ENCODE measurements at places on chromosomes 6 and 20. TPM values are rescaled to one million over a fixed set of nuclear protein-coding genes. Genes with fewer than 3 reads are reported as not detected.

- no peak overlapping the region for H3K4me3 ChIP-seq
- no peaks in the 10 kb centered on the region for H3K36me3 ChIP-seq
- no peak overlapping the region for H3K27ac ChIP-seq
- H3K4me1 ChIP-seq = no peaks in the 10 kb centered on the region
Observed at GRCh38 chr20:59120491-59120890, 43.1 kb upstream of the ZNF831 start.

GRCh38 chr6:129923530-129924250 is 62.6 kb upstream of the TMEM244 start:
- H3K4me1 ChIP-seq = peaks cover 30% of the 10 kb centered on the region
- peaks cover 3% of the 10 kb centered on the region for H3K27me3 ChIP-seq
- peak; percentile 19 for DNase-seq
- no peak overlapping the region for H3K4me3 ChIP-seq

DNA sequence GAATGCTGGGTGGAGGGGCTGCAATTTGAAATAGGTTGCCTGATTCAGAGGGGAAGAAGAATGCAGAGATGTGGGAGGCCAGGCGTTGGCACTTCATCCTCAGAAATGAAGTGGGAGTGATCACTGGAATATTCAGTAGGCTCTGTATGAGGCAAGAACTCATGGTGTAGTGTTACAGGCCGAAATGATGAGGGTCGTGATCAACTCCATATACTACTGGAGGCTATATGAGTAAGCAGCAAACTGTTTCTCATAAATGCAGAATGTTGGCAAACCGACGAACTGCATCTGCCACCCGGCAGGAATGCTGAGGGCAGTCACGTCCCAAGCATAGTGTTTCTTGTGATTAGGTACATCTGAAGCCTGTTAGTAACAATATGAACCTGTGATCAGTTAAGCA is 12.7 kb downstream of the KCNS1 start:
- peak; percentile 96 for DNase-seq
- no peaks in the 10 kb centered on the region for H3K27me3 ChIP-seq
- peak overlapping the region; percentile 63 for H3K4me3 ChIP-seq
- peak overlapping the region; percentile 91 for H3K27ac ChIP-seq
- peaks cover 69% of the 10 kb centered on the region for H3K4me1 ChIP-seq

DNA sequence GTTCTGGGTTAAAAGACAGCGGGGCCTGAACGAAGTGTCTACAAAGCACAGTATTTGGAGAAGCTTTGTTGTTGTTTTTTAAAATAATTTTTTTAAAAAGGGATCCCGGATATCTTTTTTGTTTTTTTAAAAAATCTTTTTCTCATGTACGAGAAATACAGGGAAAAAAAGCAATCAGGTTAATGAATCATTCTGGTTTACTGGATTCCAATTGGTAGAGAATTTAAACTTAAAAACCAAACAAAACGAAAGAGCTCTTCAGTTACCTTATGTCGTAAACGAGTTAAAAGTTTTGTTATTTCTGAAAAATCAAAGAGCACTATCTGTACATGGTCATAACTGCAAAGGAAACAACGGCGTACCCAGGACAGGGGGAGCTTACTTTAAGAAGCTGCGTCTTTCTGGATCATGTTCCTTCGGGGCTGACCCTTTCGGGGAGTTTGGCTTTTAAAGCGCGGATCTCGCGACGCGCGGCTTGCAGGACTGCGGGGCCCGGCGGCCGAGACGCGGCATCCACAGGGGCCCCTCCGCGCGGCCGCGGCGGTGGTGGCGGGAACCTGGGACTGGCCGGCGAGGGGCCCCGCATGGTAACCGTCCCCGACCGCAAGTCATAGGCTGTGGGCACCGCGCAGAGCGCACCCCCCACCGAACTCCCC is 927 bp downstream of the IL20RA start:
- peaks cover 20% of the 10 kb centered on the region for H3K27me3 ChIP-seq
- no peak overlapping the region for H3K27ac ChIP-seq
- H3K4me3 ChIP-seq = peak overlapping the region; percentile 92
- no peaks in the 10 kb centered on the region for H3K36me3 ChIP-seq
- DNase-seq = no peak

BMP2 gene
- 0.05 TPM for total RNA-seq
